ENCODE measurements at places on chromosomes 11 and 22. TPM values are rescaled to one million over a fixed set of nuclear protein-coding genes. Genes with fewer than 3 reads are reported as not detected.

Gene OR4A16
- total RNA-seq = not detected

Gene OR5P2
- total RNA-seq = not detected

Gene MRE11
- total RNA-seq = 9.1 TPM

Gene RANGAP1
- total RNA-seq = 43.9 TPM

Gene FHIP1B
- 14.3 TPM for total RNA-seq

Gene RASD2
- total RNA-seq = not detected

Gene RASGRP2
- total RNA-seq = 3.4 TPM

Gene NF2
- total RNA-seq = 47.5 TPM

Gene APOA4
- total RNA-seq = not detected

Gene VSIG10L2
- total RNA-seq = not detected

Gene MS4A12
- total RNA-seq = not detected

Gene SMIM35
- total RNA-seq = not detected

Gene CALCB
- total RNA-seq = not detected

Gene OVOL1
- not detected for total RNA-seq

Gene OR5D14
- total RNA-seq = not detected

Gene TESMIN
- total RNA-seq = not detected

Gene A4GALT
- total RNA-seq = 45.0 TPM

Gene SEC14L6
- not detected for total RNA-seq

Gene KLHL35
- 15.3 TPM for total RNA-seq

Gene NCF4
- not detected for total RNA-seq

Gene PHLDA2
- 24.8 TPM for total RNA-seq

Gene CALCA
- not detected for total RNA-seq

Gene UBQLN3
- not detected for total RNA-seq

Gene APOL6
- 16.4 TPM for total RNA-seq

Gene MUC5B
- total RNA-seq = not detected

Gene BIK
- total RNA-seq = not detected

Gene UPK3A
- not detected for total RNA-seq

Gene OTOG
- total RNA-seq = not detected

Gene POU2AF2
- not detected for total RNA-seq

Gene CCDC15
- total RNA-seq = 0.97 TPM

Gene OR52N4
- total RNA-seq = not detected

Gene RHOD
- total RNA-seq = 11.5 TPM

Gene MIOX
- total RNA-seq = not detected

Gene PATE4
- not detected for total RNA-seq

Gene OR4D5
- total RNA-seq = not detected

Gene ARL2
- total RNA-seq = 97.5 TPM

Gene OR2AG1
- total RNA-seq = not detected

Gene MN1
- 29.5 TPM for total RNA-seq

Gene SCGB1C1
- total RNA-seq = not detected

Gene TBX10
- not detected for total RNA-seq

Gene LPXN
- 0.72 TPM for total RNA-seq

Gene P2RY6
- not detected for total RNA-seq

Gene SMIM38
- not detected for total RNA-seq

Gene CRACR2B
- 0.32 TPM for total RNA-seq

Gene LDHAL6A
- total RNA-seq = not detected

Gene PGR
- 0.49 TPM for total RNA-seq

Gene MLC1
- total RNA-seq = 1.6 TPM

Gene MAP6
- total RNA-seq = 2.0 TPM

Gene KRTAP5-7
- total RNA-seq = not detected

Gene OMP
- not detected for total RNA-seq

Gene CATSPER1
- not detected for total RNA-seq

Gene ARHGAP20
- 0.90 TPM for total RNA-seq

Gene CYP2D6
- total RNA-seq = 0.18 TPM

Gene LYVE1
- 0.36 TPM for total RNA-seq

Gene AIFM3
- not detected for total RNA-seq

Gene OR51B2
- total RNA-seq = not detected

Gene RIMBP3B
- not detected for total RNA-seq

Gene YPEL1
- 0.81 TPM for total RNA-seq
